ENCODE measurements at places on chromosomes 7 and 10.

DNA sequence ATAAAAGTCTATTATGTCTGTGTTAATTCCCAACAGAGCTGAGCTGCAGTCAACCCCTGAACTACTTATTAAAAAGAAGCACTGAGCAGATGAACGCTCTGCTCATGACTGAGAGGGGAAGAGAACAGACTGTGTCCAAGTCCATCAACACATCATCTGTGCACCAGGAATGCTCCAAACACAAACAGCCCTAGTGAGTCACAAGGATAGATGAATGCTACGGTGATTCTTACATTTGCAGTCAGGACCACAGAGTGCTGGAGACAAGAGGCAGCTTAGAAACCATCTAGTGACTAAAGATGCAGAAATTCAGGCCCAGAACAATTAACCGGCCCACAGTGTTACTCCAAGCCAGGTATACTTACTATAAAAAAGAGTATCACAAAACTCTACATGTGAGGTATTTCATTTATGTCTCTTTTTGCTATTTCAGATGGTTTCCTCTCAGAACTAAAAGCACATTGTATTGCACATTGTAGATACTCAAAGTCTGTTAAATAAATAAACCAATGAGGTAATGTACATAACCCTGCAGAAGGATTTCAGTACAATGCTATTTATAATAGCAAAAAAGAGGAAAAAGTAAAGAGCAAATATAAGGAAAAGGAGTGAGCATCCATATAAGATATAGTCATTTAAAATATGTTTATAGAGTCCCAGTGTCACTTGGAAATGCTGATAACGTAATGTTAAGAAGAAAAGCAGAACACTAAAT lies 159.2 kb downstream of the KCNMA1 start:
- no peak for DNase-seq

- no peak for DNase-seq
Measured at GRCh38 chr7:143374561-143374960, 6.6 kb upstream of the ZYX start.

- DNase-seq, result no peak
Measured at GRCh38 chr10:58480321-58480720, 32.4 kb upstream of the BICC1 start.

DNA sequence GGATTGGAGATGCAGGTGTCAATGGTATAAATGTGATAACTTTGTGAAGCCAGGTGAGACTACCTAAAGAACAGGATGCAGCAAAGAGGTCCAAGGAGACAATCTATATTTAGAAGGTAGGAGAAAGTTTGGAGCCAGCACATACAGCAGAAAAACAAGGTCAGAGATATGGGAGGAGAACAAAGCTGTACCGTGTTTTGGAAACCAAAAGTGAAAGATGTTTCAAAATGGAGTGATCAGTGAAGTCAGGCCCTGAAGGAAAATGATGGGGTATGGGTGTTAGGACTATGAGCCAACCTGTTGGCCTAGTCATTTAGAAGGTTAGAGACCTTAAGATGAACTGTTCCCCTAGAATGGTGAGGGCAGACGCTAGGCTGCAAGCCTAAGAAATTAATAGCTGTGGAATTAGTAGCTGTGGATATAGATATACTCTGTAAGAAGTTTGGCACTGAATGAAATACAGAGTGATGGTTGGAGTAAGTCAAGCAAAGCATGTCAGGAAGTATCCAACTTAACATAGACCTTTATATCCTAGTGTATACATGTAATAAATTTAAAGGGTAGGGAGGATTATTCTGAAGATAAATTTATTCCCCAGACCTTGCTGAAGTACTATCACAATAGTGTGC lies 149.8 kb upstream of the WNT16 start:
- no peak for DNase-seq

DNA sequence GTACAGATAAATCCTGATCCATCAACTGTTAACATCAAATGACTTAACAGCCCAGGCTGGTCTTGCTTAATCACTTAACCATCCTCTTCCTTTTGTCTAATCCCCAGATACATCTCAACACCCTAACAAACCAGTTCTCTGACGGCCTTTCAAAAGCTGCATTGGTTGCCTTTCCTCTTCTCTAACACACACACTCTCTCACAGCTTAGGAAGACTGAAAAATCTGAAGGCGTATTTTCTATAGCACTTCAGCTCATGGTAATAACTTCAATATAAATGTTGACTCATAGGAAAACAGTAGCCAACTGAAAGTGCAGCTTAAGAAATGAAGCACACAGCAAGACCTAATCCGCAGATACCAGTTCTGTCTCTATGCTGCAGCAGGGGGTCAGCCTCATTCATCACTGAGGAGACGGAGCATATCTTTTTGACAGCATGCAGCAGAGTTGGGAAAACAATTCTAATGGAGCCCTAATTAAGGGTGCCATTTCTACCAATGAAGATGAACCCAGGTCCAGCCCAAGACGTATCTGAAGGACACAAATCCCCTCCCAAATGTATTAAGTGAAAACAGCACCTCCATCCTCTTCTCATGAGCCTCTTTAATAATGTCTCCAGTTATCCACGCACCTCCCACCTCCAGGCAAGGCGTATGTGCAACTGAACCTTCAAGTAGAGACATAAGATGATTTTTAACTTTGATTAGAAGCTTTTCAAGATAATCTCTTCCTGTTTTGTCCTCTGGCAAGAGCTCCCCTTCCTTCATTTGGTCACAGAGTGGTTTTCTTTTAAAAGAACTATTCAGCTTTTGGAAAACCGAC lies 211.7 kb upstream of the NFE2L3 start:
- no peak for DNase-seq

DNA sequence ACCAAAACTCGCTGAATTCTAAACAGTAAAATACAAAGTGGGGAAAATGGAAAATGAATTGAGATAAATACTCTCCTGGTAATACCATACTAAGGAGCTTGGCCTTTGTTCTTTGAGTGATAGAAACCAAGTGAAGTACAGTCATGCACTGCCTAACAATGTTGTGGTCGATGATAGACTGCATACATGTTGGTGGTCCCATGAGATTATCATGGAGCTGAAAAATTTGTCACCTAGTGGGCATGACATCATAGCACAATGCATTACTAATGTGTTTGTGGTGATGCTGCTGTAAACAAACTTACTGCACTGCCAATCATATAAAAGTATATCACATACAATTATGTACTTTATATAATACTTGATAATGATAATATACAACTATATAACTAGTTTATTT lies 419.1 kb downstream of the ARL4A start:
- no peak for DNase-seq

DNA sequence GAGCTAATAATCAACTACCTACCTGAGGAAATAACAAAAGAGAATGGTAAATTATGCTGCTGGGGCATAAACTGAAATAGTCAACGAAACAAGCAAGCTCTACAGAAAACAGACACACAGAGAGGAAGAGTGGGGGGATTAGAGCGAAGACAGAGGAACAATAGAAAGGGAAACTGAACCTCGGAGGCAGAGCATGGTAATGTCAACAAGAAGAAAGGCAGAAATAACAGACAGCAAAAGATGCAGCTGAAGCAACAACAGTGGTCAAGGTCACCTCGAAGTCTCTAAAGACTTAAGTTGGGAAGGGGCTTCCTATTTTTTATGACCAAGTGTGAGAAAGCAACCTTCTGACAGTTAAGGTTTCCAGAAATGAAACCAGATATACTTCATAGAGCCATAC lies 177.0 kb downstream of the ZNF438 start:
- no peak for DNase-seq

DNA sequence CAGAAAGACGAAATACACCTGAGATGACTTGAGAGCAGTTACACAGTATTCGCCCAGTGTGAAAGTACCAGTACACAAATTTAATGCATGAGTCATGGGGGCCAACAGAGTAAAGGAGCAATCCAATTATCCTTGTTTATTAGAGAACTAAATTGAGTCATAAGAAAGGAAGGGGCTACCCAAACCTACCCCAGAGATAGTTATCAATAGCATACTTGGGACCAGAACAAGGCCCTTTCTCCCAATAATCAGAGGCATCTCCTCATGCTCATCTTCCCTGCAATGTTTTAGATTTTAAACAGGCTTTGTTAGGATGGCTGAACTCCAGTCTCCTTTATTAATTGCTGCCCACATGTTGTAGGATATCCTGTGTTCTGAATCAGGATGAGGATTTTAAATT lies 239.7 kb upstream of the LRGUK start:
- DNase-seq, result no peak

- DNase-seq, result no peak
Measured at GRCh38 chr7:143993924-143994323, 6.2 kb upstream of the OR6B1 start.

- DNase-seq, result no peak
Measured at GRCh38 chr7:115230882-115231571, 309.1 kb downstream of the MDFIC start.

DNA sequence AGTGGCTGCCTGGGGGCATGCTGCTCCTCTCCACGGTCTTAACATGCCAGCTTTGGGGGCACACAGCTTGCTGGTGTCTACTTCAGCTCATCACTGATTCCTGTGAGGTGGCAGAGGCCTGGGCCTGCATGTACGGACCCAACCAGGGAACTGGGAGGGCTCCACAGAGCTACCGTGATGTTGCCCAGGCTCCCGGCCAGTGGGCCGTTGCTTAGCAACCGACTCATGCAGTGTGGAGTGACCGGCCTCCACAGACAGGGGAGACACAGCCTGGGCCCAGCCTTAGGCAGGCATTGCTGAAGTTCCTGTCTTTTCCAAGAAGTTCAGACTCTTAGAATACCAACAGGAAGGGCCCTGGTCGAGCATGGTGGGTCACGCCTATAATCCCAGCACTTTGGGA lies 25.8 kb upstream of the SH2B2 start:
- DNase-seq, result peak; percentile 39

DNA sequence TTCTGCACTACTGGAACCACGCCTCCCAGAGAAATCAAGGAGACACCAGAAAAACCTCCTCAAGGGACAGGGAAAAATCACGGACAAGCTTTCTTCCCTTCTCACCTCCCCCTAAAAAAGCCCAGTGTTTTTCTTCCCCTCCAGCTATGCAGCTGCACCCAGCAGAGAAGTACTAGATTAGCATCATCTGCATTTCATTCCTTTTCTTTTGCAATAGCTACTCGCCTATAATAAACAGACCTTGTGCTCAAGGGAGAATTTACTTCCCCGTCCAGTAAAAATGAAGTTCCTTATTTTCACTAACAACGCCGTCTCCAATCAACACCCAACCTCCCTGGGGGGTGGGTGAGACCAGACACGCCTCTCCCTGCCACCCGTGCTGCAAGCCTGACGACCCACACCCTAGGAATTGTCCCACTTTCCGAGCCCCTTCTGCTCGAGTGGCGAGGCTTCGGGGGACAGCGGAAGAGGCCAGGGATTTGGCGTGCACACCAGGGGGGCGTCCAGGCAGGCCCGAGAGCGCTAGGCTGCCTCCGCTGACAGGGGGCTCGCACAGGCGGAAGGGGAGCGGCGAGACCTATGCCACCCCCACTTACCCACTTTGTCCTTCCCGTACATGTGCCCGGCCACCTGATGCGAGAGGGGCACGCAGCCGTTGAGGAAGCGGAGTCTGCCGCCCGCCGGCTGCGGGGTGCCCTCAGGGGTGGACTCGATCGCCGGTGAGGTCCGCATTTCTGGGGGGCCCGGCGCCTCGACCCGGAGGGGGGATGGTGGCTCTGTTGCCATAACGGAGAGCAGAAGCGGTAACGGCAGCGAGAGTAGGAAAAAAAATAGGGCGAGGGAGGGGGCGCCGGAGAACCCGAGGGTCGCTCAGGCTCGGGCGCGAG lies 625 bp downstream of the IPMK start:
- peak; percentile 64 for DNase-seq

DNA sequence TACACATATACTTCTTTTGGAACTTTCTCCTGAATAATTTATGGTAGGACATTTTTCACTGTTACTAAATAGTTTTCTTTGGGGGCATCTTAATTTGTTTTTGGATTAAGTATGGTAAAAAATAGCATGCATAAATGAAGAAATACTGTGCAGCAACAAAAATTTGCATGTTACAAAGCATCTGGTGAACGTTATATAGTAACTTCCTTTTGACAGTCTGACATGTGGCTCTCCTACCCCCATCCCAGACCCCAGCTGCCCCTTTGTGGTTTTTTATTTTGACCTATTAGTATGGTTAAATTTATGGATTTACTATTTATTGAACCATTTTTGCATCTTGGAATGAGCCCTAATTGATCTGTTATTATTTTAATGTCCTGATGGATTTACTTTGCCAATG lies 9.9 kb downstream of the TASOR2 start:
- no peak for DNase-seq

DNA sequence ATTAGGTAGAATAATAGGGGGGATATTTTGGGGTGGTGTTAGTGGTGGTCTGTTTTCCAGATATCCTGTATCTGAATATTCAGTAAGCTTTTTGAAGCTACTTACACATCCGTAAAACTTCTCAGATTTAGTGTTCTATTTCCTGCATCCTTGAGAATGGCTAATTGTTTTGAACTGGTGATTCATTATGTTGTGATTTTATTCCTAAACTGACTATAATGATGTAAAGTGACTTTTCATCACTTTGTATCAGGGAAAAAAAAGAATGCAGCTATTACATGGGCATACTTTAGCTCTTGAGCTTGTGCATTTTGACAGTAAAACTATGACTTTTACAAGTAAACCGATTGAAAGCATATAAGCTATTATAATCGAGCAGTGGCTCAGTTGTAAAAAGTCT lies 18.2 kb downstream of the WAC start:
- DNase-seq, result no peak

Measured in nucleus accumbens (tissue), 56 donors.